OCI-LY7 (cell line): ENCODE measurements at places on chromosomes 4 and X.

DNA sequence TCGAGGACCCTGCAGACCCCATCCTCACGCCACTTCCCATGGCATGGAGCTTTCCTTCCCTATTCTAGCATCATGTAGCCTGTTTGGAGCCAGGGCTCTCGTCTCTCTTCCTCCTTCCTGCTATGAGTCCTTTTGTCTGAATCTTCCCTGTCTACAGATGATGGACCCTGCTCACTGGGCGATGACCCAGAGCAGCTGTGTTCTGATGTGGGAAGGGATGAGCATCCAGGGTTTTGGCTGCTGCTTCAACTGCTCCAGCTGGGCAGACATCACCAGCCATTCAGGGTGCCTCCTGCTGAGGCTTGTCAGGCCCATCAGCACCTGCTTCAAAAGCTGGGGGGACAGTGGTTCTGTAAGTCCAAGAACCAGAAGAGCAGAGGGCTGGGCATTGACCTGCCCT is 3.2 kb upstream of the CCKAR start:
- no peak for DNase-seq

- no peak for DNase-seq
Observed at GRCh38 chrX:117838581-117839331, 277.9 kb downstream of the KLHL13 start.

DNA sequence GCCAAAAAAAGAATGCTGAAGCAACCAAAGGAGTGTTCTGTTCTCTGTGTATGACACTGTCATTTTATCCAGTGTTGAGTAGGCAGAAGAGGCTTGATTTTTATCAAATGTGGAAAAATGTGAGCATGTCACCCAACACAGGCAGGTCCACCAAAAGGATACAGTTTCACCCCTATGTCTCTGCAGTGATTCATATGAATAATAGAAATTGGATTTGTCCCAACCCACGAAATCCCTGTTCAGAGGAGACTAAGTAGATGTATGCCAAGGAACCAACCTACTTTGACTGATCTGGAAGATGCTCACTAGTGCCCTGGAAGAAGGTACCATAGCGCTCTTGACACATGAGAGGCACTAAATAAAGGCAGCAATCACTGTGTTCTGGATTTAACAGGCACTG is 72.5 kb downstream of the FGF13 start:
- no peak for DNase-seq

DNA sequence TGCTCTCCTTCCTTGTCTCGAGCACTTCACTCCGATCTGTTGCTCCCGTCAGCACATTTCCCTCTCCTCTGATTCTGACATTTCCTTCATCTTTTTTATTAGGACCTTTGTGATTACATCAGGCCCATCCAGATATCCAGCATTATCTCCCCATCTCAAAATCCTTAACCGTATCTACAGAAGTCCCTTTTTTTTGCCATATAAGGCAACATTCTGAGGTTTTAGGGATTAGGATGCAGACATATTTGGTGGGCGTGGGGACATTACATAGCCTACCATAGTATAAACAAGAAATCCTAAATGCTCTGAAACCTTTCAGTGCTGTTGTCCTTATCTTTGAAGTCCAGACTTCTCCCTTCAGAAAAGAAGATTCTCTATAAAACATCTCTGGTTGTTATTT is 505.0 kb upstream of the PITX2 start:
- DNase-seq: no peak

- DNase-seq: no peak
Observed at GRCh38 chrX:133776072-133776471, 209.3 kb downstream of the GPC3 start.

DNA sequence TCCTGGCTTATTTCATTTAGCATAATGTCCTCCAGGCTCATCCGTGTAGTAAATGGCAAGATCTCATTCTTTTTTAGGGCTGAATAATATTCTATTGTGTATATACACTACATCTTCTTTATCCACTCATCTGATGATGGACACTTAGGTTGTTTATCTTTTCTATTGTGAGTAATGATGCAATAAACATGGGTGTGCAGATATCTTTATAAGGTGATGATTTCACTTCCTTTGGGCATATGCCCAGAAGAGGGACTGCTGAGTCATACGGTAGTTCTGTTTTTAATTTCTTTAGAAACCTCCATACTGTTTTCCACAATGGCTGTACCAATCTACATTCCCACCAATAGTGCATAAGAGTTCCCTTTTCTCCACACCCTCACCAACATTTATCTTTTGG is 317.6 kb upstream of the CNKSR2 start:
- DNase-seq: no peak

DNA sequence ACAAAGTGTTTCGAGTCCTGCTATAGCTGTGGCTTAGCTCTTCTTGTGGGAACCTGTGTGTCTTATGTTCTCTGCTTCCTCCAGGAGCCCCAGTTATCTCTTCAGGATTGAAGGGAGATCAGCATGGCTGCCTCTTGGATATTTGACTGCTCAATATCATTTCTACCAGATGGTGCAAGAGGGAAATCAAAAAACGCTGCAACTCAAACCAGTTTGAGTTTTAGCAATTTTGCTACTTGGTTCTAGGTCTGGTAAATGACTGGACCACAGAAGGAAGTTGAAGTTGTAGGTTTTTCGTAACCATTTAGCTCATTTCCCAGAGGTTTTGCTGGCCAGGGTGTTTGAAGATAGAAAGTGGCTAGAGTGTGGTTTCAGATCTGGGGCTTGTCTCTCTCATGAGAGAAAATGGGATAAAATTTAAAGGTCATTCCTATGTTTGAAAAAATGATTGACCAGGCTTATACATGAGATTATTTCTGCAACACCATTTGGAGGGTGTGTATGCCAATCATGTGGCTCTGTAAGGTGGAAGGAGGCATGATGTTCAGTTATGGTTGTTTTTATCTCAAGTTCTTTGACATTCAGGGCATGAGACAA is 210.4 kb downstream of the SPRY1 start:
- DNase-seq: no peak

- no peak for DNase-seq
Observed at GRCh38 chr4:126991965-126992364, 640.8 kb upstream of the INTU start.

GRCh38 chr4:33187035-33187434 is 2466.9 kb downstream of the PCDH7 start:
- no peak for DNase-seq

- no peak for DNase-seq
Observed at GRCh38 chr4:138087066-138087719, 155.0 kb downstream of the SLC7A11 start.

GRCh38 chrX:102765217-102765616 is 44.7 kb downstream of the GPRASP3 start:
- no peak for DNase-seq
